ENCODE measurements at places on chromosomes 13 and 19. TPM values are rescaled to one million over a fixed set of nuclear protein-coding genes. Genes with fewer than 3 reads are reported as not detected.

The SIGLEC12 gene
- total RNA-seq: 0.34 TPM

The SYNGR4 gene
- not detected for total RNA-seq

The KLK2 gene
- not detected for total RNA-seq

The ZNF331 gene
- total RNA-seq: 23.9 TPM

The CLC gene
- total RNA-seq: not detected

The MTMR6 gene
- 18.4 TPM for total RNA-seq

The APC2 gene
- total RNA-seq: 0.26 TPM

The NLRP4 gene
- not detected for total RNA-seq

The TSEN34 gene
- 27.7 TPM for total RNA-seq

The MCF2L gene
- total RNA-seq: 115 TPM

The S1PR5 gene
- 4.6 TPM for total RNA-seq

DNA sequence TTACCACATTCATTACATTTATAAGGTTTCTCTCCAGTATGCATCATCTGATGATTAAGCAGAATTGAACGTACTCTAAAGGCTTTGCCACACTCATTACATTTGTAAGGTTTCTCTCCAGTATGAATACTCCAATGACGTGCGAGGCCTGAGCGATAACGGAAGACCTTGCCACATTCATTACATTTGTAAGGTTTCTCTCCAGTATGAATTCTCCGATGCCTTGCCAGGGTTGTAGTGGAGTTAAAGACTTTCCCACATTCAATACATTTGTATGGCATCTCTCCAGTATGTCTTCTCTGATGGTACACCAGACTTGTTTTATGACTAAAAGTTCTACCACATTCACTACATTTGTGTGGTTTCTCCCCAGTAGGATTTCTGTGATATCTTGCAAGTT lies 16.8 kb upstream of the ZNF432 start:
- DNase-seq: no peak

DNA sequence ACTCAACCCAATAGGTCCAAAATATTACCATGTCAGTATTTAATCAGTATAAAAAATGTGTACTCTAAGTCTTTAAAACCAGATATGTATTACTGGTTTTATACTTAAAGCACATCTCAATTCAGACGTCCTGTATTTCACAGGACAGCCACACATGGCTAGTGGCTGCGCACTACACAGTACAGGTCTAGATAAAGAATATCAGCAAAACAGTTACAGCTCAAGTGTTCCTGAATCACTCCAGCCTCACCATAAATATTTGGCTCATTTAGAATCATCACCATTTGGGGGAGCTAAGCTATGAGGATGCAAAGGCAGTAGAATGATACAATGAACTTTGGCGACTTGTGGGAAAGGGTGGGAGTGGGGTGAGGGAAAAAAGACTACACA lies 89.0 kb downstream of the DOCK9 start:
- DNase-seq: no peak

GRCh38 chr13:36822785-36823184 lies 3.8 kb downstream of the RFXAP start:
- DNase-seq: no peak

DNA sequence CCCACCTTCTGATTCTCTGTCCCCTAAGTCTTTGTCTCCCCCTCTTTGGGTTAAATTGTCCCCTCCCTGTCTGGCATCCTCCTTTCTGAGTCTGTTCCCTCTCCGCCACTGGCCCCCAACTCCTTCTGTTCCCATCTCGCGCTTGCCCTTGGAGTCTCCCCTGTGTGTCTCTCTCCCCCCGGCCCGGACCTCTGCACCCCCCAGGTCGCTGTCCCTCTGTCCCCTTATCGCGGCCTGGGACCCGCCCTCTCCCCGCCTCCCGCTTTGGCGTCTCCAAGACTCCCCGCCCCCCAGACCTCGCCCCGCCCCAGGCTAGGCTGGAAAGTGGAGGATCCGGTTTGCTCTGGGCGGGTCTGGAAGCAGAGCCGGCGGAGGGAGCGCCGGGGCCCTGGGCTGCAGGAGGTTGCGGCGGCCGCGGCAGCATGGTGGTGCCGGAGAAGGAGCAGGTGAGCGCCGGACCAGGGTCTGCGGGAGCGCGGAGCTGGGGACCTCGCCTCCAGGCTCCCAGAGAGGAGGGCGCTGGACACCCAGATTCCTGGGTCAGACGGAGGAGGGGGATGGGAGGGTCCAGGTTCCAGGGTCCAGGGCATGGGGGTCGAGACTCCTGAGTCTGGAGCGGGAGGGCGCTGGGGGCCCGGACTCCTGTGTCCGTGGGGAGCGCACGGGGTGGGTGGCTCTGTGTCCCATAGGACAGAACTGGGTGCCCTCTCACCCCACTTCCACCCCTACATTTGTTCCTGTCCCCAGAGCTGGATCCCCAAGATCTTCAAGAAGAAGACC lies at the start of gene TRPM4:
Gene TRPM4, plus strand, starts transcription at position 348 of the 780 bp plus-strand sequence. Its CDS starts 75 bp downstream, at position 423.
- DNase-seq: peak; percentile 96

DNA sequence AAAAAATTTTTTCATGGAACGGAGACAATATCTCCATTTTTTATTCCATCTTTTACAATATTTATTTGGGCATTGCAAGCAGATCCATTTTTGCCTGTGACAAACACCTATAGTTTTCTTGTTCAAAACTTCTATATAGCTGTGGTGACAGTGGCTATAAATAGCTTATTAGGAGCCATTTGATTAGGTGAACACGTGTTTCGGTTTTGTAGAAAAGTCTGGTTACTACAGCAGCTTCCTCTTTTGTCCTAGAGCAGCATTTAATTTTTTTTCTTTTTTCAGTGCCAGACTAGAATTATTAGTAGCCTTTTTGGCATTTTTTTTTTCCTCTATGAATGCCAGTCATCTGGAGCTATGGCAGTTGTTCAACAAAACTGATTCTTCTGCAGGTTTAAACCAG lies 123.5 kb downstream of the RXFP2 start:
- DNase-seq: no peak

- DNase-seq: no peak
These were observed 27.7 kb downstream of the ATP4B start for GRCh38 chr13:113630296-113630695.

DNA sequence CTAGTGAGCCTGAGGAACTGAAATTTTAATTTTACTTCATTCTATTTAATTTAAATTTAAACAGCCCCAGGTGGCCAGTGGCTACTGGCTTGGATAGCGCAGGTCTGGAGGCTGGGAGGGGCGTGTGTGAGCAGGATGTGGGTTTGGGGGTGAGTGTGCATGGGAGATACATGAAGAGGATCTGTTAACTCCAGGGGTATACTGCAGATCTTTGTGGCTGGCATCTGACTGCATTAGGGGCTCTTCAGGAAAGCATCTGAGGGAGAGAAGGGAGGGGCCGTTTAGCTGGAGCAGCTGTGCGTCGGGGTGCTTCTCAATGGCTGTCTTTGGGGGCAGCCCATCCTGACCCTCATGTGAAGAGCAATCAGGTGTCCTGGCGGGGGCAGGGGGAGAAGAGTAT lies 6.8 kb downstream of the SHANK1 start:
- DNase-seq: no peak

- DNase-seq: peak; percentile 78
These were observed at the start of gene PLEKHA4 for GRCh38 chr19:48868114-48868886. Gene PLEKHA4, minus strand, starts transcription at chr19:48868617. Its CDS starts 997 bp downstream, at chr19:48867620.

- no peak for DNase-seq
These were observed 3.0 kb downstream of the MYCBP2 start for GRCh38 chr13:77323858-77324257.

GRCh38 chr13:47934371-47934770 lies 66.7 kb downstream of the SUCLA2 start:
- no peak for DNase-seq

- DNase-seq: no peak
These were observed 11.7 kb downstream of the ZNF226 start for GRCh38 chr19:44176590-44176989.

GRCh38 chr13:30827578-30827925 lies 78.5 kb upstream of the MEDAG start:
- DNase-seq: no peak

- DNase-seq: peak; percentile 66
These were observed 657 bp downstream of the PLIN3 start for GRCh38 chr19:4866595-4867424.

- no peak for DNase-seq
These were observed 776.3 kb downstream of the EFNB2 start for GRCh38 chr13:105758918-105759860.

- DNase-seq: no peak
These were observed 604 bp downstream of the ERFL start for GRCh38 chr19:41927497-41928192.

DNA sequence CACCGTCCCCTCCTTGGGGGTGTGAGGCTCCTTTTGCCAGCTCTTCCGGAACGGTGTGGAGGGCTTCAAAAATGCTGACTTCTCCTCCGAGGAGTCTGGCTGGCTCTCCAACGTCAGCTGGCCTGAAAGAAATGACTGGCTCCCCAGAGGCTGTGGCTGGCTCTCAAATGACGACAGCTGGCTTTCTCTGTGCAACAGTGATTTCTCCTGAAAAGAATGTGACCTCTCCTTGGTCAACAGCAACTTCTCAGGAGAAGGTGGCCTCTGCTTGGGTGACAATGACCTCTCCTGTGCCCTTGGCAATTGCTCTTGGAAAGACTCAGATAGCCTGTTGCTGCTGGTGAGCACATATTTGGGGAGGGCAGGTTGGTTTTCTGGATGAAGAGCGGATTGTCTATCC lies 29.2 kb downstream of the ONECUT3 start:
- no peak for DNase-seq

GRCh38 chr13:28753208-28753892 lies 34.6 kb upstream of the SLC46A3 start:
- peak; percentile 46 for DNase-seq

GRCh38 chr19:28864024-28864503 lies 348.9 kb downstream of the UQCRFS1 start:
- DNase-seq: no peak

DNA sequence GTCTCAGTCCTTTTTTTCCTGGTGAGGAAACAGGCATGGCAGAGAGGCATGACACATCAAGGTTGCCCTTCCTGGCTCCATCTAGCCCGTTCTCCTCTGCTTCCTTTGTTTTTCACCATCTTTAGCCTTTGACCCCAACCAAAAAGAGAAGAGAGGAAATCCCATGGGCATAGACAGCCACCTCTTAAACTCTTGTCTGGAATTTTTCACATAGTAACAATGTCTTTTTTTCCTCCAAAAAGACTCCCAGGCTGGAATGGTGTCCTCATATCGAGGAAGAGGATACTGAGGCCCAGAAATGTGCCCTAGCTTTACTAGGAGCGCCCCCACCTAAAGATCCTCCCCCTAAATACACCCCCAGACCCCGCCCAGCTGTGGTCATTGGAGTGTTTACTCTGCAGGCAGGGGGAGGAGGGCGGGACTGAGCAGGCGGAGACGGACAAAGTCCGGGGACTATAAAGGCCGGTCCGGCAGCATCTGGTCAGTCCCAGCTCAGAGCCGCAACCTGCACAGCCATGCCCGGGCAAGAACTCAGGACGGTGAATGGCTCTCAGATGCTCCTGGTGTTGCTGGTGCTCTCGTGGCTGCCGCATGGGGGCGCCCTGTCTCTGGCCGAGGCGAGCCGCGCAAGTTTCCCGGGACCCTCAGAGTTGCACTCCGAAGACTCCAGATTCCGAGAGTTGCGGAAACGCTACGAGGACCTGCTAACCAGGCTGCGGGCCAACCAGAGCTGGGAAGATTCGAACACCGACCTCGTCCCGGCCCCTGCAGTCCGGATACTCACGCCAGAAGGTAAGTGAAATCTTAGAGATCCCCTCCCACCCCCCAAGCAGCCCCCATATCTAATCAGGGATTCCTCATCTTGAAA lies at the start of gene GDF15:
Gene GDF15, plus strand, starts transcription at position 484 of the 868 bp plus-strand sequence. Its CDS starts 32 bp downstream, at position 516.
- peak; percentile 92 for DNase-seq

GRCh38 chr13:27808851-27809550 lies 16.7 kb downstream of the GSX1 start:
- no peak for DNase-seq

DNA sequence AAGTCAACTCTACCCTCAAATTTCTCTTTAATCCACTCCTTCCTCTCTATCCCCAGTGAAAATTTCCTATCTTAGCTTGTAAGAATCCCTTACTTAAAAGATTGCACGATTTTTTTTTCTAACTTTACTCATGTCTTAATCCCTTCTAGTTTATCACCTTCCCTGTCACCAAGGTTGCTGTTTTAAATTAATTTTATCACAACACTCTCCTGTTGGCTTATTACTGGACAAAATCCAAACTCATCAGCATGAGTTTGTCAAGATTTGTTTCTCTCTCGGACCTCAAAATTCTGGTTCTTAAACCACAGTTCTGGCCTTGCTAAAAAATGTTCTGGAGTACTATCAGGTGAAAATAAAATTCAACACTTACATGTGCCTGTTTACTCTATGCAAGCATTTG lies 959.1 kb upstream of the SLC10A2 start:
- DNase-seq: no peak

GRCh38 chr13:74132152-74132775 lies 1.9 kb downstream of the KLF12 start:
- no peak for DNase-seq

DNA sequence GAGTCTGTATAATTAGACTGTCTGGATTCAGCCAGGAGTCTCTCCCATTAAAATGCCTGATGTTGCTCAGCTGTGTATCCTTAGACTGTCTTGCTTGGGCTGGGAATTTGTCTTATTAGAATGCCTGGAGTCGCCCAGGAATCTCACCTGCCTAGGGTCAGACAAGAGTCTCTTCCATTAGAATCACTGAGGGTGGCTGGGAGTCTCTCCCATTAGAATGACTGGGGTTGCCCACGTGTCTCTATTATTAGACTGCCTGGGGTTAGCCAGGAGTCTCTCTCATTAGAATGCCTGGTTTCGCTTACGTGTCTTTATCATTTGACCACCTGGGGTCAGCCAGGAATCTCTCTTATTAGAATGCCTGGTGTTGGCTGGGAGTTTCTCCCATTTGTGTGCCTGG lies 1450.0 kb downstream of the UQCRFS1 start:
- no peak for DNase-seq

GRCh38 chr19:2624537-2625091 lies 77.9 kb downstream of the GNG7 start:
- DNase-seq: no peak

DNA sequence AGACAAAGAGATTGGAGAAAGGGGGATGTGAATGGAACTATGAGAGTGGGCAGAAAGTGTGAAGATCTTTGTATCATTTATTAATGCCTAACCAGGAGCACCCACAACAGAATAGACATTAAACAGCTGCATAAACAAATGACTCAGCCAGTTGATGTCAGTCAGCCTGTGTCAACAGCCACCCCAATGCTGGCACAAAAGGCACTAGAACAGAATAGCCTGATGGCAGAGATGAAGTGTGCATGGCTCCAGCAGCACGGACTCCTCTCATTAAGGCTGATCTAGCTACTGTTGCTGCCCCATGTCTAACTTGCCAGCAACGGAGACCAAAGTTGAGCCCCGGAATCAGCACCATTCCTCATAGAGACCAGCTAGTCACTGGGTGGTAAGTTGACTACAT lies 7.8 kb downstream of the CPB2 start:
- DNase-seq: no peak

Measured in ureter (tissue), 1 donor.